ENCODE measurements at places on chromosomes 12 and 14.

DNA sequence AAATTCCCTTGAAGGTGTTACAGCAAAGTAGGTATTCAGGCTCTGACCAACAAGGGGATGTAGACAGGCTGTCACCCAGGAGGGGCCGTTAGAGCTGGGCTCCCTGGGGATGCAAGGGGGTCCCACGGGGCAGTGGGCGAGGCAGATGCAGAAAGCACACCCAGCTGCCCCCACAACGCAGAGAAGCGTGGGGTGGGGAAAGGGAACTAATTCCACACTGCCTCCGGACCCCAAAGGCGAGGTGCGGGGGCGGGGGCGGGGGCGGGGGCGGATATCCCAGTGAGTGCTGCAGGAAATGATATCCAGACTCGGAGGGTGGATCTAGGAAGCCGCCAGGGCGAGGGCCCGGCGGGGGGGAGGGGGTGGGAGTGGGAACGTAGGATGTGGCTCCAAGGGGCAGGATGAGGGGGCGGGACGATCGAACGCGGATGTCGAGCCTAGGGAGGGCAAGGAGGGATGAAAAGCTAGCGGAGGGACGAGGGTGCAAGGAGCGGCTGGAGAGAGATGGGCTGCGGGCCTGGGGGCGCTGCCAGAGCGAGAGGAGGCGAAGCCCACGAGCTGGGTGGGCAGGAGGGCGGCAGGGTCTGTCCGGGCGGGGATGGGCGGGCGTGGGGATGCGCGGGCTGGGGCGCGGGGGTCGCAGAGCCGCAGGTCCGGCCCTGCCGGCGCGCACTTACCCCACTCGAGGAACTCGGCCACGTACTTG, 874 bp downstream of the CDC42BPB start:
- DNase-seq = no peak

DNA sequence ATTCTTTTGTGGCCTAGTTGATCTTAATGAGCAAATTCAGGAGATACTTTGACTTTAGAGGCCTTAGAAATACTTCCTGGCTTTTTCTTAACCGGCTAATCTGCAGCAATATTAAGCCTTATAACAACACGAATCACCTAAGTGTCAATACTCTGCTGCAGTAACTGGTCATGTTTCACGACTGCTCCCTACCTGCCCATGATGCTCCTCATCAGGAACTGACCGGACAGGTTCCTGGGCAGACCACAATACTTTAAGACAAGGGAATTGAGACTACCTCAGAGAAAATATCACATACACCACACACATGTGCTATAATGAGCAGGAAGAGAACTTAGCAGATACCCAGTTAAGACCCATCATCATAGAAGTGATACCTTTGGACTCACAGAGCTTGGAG, 211.9 kb upstream of the BMP4 start:
- no peak for DNase-seq

- DNase-seq = no peak
Measured at GRCh38 chr14:92888896-92889295, 34.1 kb upstream of the CHGA start.

GRCh38 chr14:61609191-61609843, 86.0 kb upstream of the HIF1A start:
- no peak for DNase-seq

DNA sequence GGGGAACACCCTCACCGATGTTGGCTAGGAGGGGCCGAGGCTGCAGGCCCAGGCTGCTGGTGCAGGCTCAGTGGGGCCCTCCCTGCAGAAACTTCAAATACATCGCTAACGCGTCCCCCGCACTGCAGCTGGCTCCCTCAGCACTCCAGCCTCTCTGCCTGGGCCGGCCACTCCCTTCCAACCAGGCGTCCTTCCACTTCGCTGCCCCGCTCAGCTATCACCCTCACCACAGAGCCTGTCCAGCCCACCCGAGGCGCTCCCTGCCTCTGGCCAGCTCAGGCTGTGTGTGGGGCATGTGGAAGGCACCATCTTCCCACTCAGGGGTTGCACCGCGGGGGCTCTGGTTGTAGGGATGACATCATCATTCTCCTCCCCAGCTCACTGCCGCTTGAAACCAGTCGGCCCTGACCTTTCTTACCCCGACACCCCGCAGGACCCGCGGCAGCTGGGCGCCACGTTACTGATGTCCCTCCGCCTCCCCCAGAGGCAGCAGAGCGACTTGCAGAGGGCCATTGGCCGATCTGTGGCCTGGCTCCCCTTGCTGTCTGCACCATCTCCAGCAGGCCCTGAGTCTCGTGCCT, 199.9 kb upstream of the RTL1 start:
- no peak for DNase-seq

DNA sequence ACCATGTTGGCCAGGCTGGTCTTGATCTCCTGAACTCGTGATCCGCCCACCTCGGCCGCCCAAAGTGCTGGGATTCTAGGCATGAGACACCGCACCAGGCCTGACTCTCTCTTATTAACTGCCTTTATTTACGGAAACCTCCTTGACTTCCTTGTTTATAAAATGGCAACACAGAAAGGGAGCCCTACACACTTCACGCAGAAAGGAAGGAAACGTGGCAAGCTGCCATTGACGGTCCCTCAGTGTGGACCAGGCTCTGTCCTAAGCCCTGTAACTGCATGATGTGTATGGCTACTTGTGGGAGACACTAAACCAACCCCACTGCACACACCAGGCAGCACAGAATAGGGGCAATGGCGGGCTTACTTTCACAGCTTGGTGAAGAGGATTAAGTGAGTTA, 11.7 kb downstream of the CINP start:
- no peak for DNase-seq

DNA sequence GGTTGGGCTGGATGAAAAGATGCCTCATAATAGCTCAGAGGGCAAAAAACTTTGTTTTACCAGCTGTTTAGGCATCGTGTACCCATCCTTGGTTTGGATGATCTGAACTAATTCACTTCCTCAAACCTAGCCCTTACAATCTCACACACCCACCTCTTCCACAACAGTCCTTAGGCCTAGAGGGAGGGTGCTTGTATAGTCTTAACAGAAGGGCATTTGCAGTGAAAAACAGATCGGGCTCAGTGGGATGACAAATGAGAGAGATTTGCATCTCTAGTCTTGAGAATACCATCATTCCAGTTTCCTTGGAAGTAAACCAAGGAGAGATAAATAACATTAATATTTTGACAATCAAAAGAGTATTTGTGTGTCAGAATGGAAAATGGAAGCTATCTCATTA, 11.0 kb downstream of the SLCO1A2 start:
- DNase-seq = no peak

- DNase-seq = no peak
Measured at GRCh38 chr12:79250960-79251755, 386.6 kb downstream of the SYT1 start.

DNA sequence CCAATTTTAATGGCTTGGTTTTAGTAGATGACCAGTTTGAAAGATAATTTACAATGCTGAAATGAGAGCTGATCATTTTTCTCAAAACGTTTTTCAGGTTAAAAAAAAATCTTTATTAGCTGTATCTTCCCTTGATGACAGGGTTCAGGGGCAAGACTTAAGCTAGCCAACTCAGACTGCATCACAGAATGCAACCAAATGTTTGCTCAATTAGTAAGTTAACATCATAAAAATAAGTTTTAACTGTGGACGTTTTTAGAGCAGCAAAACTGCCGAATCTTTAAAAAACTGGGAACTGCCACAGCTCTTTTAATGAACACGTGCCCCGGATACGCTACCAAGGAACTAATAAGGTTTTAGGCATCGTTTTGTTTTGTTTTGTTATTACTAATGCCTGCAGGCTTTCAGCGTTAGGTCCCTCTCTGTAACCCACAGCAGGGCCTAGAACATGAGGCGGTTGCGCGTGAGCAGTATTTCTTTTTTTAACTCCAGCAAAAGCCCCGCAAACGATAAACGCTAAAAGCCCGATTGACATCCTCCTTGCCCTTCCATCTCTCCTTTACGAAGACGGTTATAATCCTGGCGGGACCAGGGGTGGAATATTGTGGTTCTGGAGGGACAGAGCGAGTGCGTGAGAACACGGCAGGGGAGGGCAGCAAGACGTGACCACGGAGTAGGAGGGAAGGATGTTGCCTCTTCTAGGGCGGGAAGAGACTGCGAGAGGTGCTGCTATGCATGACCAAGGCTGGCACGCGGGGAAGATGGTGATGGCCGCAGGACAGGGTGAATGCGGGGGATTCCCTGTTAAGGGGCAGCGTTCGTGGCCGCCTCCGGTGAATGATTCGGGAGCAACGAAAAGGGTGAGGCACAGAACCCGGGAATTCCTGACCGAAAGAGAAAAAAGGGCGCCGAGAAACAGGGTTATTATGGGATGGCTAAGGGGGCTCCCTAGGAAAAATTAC, 652 bp downstream of the SUPT16H start:
- no peak for DNase-seq

DNA sequence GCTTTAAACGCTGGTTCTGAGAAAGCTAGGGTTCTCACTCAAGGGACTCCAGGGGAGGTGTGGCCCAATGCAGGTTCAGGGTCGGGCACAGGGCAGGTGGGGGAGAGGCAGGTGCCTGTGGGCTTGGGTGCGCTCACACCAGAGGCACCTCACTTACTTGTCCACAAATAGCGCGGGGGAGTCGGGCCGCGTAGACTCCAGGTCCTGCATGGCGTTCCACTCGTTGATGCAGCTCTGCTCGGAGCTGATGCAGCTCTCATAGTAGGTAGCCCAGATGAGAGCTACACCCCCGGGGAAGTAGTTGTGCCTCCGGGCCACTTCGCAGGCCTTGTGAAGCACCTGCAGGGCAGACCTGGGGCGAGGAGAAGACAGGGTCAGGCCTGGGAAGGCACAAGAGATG, 49.9 kb downstream of the SSH1 start:
- DNase-seq = no peak

DNA sequence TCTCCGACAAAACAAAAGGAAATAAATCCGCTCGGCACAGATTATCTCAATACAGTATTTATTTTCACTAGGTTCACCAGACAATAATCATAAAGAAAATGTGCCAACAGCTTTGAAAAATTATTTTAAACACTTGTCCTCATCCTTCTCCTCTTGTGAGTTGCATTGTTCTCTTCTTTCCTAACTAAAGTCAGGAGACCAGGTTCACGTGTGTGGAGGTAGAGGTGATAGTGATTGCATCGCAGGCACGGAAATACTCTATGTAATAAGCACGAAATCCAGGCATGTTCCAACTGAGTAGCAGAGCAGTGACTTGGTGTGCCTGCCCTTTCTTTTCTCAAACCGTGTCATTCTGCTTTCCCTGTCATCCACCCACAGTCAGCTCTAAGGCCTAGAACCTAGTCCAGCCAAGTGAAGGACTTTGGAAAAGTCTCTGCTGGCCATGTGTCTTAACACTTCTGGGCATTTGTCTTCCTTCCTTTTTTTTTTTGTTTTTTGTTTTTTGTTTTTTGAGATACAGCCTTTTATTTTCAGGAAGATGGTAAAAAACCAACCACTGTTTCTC, 939 bp upstream of the SEL1L start:
- DNase-seq = no peak

DNA sequence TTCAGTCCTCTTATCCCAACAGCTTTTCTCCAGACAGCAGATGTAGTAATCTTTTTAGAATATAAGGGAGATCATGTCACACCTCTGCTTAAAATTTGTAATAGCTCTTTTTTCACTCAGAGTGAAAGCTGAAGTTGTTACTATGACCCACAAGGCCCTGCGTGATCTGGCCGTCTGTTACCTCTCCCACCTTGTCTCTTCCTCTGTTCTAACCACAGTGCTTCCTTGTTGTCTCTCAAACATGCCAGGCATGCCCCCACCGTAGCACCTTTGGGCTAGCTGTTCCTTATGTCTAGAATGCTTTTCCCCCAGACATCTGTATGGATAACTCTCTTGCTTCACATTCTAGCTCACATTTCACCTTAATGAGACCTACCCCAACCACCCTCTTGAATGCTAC, 6.5 kb downstream of the NECAP1 start:
- no peak for DNase-seq

DNA sequence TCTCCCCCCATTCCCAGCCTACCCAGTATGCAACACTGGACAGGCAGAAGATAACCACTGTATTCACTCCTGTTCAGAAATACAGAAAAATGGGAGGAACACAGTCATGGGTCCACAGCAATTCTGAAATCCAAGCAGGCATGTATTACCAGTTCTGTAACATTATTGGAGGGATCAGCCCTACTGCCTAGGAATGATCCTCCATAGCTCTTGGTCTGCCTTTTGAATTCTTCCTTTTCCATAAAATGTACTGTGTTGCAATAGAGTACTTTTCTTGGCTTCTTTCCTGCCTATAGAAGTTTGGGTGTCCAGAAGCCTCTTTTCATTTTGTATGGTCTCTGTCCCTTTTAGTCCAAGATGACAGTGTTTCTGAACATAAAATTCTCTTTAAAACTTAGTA, 46.5 kb downstream of the SPATS2 start:
- no peak for DNase-seq

DNA sequence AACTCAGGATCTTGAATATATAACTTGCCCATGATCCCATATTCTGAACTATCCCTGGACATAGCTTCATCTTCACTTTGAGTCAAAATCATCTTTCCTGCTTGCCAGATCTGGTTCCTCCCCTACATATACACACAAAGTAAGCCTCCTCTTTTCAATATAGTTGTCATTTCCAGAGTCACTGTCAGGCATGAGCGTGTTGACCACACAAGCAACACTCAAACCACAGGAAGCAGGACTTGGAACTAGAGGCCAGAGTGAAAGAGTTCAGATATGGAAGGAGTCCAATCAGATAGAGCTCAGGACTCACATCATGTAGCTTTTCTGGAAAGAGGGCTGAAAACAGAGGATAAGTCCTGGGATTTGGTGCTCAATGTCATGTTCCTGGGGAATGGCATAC, 1140.6 kb downstream of the BCL11B start:
- DNase-seq = no peak

DNA sequence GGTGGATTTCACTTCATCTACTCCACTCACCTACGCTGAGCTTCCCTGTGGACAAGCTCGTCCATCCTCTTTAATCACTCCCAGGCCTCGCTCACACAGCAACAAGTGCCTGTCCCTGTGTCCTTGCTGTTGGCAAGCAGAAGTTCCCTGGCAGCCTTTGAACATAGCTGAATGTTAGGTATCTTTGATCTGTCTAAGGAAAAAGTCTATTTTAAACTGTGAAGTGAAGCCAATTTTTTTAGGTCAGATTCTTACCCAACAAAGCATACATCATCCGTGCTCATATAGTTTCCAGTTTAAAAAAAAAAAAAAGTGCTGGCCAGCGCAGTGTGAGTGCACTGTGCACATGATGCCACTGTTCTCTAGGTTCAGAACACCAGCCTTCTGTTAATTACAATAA, 36.3 kb downstream of the PPP2R5C start:
- no peak for DNase-seq

Measured in SK-N-MC (cell line).